ENCODE measurements at places on chromosomes 4 and X.

GRCh38 chrX:107712231-107713202 lies 63.1 kb downstream of the TSC22D3 start:
- DNase-seq = no peak

DNA sequence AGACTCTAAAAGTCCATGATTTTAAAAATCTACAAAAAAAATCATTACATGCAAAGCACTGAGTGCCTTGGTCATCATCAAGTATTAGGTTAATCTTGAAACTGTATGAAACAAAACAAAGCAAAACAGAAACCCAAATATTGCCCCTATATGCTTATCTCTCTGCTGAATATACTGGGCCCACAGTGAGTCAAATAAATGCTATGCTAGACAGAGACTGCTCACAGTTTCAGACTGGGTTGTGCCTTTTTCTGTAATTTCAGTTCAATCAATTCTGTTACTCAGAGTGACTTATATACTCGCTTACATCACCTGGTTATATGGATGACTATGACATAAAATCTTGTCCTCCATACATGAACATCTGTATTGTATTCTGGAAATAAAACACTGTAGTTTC lies 257.1 kb upstream of the ACTRT1 start:
- no peak for DNase-seq

DNA sequence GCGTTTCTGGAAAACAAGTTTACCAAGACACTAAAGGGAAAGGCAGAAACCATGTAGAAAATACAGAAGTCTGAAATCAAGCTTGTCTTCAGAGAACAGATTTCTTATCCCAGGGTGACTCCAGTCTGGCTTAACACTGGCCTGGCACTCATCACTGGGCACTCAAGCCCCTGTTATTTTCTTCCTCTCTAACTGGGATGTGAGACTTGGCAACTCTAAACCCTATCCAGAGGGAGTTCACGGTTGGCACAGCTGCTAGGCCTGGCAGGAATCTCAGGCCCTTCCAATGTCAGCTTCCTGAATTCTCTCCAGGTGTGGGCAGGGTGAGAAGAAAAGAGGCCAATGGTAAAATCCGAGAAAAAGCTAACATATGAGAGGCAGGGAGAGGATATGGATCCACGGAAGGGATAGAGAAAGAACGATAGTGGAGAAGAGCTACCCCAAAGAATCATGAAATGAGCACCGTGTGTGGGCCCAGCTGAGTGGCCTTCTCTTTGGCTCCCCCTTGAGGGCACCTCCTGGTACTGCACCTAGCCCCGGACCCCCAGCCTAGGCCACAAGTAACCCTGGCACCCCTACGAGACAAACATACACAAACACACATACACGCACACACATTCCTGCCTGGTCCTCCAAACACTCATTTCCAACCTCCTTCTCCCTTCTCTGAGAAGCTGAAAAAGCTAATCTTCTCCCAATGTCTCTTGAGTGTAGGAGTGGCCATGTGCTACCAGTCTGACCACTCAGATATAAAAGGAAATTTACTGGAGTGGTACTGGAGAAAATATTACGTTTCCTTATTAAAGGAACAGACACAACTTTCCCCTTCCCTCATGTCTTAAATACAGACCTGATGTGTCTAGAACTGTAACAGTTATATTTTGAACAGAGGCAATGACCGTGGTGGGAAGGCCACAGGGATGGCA lies 16.6 kb upstream of the PTCHD1 start:
- no peak for DNase-seq

DNA sequence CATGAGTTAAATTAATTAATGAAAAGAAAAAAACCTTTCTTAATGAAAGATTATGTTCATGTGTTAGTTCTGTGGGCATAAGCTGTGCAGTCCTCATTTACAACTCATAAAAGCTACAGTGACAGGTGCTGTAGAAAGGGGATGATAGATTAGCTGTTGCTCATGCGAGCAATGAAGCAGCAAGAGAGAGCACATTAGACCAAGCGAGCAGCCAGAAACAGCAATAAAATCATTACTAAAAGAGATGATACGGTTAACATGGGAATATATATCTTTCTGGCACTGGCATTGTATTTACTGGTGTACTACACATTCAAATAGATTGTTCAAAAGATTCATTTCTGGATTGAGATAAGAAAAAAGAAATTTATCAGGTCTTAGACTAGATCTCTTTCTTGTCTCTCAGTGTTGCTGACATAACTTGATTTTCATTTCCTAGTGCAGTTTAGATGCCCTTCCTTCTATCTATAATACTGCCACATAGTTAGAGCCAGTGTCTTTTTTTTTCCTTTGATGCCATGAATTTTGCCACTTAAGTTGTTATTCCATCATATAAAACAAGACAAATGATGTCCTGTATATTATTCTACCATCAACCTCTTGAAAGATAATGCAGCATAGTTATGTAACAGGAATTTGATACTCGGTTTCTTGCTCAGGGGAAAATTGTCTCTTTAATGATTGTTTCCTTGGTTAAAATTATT lies 164.6 kb downstream of the BANK1 start:
- no peak for DNase-seq

- no peak for DNase-seq
Measured at GRCh38 chr4:112343330-112344080, 46.3 kb downstream of the ALPK1 start.

GRCh38 chr4:57710053-57710452 lies 599.9 kb upstream of the IGFBP7 start:
- no peak for DNase-seq

DNA sequence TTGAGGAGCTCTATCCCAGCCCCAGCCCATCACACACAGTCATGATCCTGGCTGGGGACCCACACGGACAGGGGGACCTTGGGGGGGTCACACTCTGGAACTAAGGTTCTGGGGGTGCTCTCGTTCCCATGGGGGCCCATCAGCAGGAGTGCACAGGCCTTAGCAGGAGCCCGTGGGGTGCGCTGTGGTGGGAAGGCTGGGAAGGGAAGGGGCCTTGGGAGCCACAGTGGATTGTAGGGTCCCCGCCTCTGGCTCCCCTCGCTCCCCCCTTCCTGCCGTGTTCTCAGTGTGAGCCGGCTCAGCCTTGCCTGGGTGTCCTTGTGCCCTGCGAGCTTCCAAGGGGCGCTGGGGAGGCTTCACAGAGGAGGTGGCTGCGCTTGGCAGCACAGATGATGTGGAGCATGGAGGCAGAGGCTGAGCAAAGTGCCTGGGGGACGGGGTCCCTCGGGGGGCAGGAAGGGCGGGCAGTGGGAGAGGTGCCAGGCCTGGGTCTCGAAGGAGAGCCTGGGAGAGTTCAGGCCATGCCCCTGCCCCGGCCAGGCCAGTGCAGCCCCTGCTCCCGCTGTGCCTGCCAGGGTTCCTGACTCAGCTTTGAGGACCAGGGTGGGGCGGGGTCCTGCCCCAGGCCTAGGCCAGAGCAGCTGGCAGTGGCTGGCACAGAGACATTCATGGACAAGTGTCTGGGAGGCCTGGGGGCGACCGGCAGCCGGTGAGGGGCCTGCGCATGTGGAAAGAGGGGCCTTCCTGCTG lies 5.5 kb upstream of the HGFAC start:
- DNase-seq = no peak

GRCh38 chr4:33606951-33607350 lies 2637.4 kb downstream of the ARAP2 start:
- DNase-seq = no peak

- DNase-seq = no peak
Measured at GRCh38 chrX:56853436-56853835, 124.4 kb downstream of the NBDY start.

GRCh38 chr4:113303315-113303714 lies 253.9 kb downstream of the ANK2 start:
- no peak for DNase-seq

DNA sequence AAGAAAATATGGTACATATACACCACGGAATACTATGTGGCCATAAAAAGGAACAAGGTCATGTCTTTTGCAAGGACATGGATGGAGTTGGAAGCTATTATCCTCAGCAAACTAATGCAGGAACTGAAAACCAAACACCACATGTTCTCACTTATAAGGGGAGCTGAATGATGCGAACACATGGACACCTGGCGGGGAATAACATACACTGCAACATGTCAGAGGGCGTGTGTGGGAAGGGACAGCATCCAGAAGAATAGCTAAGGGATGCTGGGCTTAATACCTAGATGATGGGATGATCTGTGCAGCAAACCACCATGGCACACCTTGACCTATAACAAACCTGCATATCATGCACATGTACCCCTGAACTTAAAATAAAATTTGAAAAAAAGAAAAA lies 19.5 kb upstream of the CNKSR2 start:
- DNase-seq = no peak

Measured in amygdala (tissue), 56 donors.